ENCODE measurements at places on chromosomes 6 and 20.

DNA sequence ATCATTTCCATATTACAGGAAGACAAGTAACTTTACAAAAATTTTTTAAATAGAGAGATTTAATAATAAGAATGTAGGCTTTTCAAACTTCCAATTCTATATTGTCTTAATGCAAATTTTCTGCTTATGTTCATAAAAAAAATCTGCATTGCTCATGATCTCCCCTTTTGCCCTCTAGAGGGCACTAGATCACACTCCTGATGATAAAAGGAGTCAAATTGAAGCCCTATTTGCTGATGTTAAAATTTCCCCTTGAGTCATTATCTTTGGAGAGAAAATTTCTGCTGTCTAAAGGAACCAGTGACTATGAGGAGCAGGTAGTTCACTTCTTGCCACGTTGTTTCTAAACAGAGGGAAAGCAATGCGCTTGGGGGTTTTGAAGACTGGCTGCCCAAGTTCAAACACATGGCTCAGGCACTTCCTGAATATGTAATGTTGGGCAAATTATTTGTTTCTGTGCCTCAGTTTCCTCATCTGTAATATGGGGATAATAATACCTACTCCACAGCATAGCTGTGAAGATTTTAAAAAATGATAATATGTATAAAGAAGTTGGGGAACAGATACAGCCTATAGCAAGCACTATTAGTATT is 874.2 kb downstream of the TFAP2A start:
- DNase-seq, result no peak

GRCh38 chr6:38364775-38365174 is 275.0 kb downstream of the BTBD9 start:
- DNase-seq, result no peak

GRCh38 chr6:61909486-61909885 is 376.5 kb downstream of the KHDRBS2 start:
- DNase-seq, result no peak

- no peak for DNase-seq
Measured at GRCh38 chr20:14069796-14070195, 74.5 kb downstream of the MACROD2 start.

GRCh38 chr6:167266830-167267555 is 24.1 kb upstream of the UNC93A start:
- DNase-seq, result no peak

DNA sequence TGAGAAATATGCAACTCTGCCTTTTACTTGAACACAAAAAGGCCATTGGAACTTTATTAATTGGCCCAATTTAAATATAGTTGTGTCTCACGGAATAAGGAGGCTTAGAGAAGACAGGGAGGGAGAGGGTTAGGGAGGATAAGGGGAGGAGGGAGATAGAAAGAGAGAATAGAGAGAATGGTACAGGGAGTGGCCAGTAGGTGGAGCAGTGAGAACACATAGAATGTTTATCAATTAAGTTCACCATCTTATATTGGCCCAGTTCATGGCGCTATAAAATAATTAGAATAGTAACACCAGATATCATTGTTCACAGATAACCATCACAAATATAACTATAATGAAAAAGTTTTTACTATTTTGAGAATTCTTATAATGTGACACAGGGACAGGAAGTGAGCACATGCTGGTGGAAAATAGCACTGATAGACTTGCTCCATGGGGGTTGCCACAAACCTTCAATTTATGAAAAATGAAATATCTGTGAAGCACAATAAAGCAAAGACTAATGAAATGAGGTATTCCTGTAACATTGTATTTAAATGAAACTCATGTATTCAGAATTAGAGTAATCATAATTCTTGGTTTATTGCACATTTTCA is 374.1 kb upstream of the MANEA start:
- no peak for DNase-seq

DNA sequence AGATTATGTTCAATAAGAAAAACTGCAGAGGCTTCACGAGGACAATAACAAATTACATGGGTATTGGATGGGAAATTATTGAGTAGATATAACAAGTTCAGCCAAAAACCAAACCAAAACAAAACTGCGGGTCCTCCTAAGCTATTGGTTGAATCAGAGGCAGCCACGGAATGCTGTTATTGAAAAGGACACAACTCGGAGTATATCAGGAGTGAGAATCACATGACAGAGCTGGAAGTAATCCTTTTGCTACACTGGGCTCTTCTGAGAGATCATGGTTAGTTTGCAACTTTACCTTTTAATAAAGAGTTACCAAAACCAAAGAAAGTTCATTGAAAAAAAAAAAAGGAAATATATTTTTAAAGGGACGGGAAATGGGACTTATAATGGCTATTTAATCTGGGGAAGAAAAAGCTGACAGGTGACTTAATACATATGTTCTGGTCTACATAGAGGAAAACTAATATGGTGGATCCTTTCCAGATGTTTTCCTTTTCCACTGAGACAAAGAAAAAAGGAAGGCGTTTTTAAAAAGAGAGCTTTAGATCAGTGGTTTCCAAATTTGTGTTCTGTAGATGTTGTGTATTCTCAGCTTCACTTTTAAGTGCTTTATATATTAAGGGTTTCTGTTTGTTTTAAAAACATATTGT is 6.9 kb upstream of the CITED2 start:
- no peak for DNase-seq

DNA sequence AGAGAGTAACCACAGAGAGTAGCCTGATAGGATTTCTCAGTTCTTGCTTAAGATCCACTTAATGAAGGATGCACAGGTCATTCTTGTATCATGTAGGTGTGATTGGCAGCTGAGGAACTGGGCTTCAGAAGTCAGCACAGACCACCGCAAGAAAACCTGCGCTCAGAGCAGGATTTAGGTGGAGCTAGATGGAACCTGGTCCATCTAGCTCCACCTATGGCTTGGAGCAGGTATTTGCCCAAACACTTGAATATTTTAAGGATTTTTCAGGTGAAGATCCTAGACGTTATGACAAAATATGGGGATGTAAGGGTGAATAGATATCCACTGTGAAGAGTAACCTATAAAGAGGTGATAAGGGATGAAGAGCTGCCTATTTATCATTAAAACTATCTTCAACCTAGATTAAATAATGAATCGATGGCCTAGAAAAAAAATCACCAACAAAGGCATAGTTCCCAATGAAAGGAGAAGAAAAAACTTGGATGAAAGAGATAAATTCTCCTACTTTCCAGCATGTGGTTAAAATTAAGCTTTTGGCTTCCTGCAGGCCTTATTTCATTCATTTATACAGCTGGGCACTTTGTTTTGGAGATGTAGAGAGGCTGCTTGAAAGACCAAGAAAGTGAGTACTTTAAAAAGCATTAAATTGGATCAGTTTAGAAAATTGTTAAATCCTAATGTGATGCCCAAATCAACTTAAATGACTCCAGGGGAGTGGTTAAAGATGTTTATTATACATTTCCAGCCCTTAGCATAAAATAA is 778.4 kb upstream of the GJE1 start:
- no peak for DNase-seq

DNA sequence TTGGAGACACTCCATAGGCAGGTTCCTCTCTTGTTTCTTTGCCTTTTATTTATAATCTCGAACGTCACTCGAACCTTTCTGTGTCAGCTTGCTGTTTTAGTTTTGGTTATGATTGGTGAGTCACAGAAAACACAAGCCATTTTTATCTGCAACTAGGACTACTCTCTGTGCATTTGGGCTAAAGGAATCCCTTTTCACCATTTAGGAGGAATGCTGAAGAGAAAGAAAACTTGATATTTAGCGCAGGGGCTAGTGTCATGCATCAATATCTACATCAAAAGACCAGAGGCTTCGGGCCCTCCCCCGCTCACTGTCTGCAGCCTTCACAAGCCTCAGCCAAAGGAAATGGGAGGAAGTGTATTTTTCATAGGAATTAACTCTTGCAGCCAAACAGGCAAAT is 507.8 kb upstream of the CITED2 start:
- no peak for DNase-seq

- DNase-seq, result no peak
Measured at GRCh38 chr6:76351275-76351674, 278.8 kb upstream of the IMPG1 start.

GRCh38 chr6:42313941-42314570 is 96.4 kb upstream of the MRPS10 start:
- no peak for DNase-seq

GRCh38 chr6:146550911-146551310 is 7.3 kb downstream of the RAB32 start:
- DNase-seq, result no peak

GRCh38 chr6:90263633-90264032 is 33.0 kb downstream of the BACH2 start:
- no peak for DNase-seq

DNA sequence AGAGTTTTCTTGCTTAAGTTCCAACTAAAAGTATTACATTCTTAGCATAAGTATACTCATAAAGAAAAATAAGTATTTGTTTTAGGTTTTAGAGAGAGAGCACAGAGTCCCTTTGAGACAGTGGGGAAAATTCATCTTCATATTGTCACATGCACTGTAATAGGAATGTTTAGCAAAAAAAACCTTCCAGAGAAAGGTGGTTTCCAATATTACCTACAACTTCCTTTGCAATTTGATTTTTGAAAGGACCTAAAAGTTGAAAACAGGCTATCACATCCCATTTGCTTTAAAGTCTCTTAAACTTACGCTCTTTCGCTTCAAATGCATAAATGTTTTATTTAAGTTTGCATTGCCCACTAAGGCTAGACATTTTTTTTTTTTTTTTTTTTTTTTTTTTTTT is 86.4 kb downstream of the OPRM1 start:
- DNase-seq, result no peak

DNA sequence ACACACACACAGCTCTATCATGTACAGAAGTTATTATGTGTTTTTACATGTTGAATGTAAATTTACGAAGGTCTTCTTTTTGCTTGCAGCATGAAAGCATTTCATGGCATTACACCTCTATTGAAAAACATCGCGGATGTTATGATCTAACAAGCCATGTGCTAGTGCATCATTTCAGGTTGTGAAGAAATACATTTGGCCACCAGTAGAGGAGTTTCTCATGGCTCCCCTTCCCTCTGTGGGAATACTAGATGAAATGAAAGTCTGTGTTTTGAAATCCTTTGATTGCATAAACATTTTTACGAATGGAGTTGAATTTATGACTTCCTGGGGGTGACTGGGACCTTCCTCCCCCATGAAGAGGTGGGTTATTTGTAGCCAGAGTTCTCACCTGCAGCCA is 17.7 kb downstream of the MAS1 start:
- DNase-seq, result no peak

GRCh38 chr6:121544691-121545090 is 109.2 kb downstream of the GJA1 start:
- DNase-seq, result no peak

- no peak for DNase-seq
Measured at GRCh38 chr6:100891079-100891478, 9.9 kb upstream of the ASCC3 start.

DNA sequence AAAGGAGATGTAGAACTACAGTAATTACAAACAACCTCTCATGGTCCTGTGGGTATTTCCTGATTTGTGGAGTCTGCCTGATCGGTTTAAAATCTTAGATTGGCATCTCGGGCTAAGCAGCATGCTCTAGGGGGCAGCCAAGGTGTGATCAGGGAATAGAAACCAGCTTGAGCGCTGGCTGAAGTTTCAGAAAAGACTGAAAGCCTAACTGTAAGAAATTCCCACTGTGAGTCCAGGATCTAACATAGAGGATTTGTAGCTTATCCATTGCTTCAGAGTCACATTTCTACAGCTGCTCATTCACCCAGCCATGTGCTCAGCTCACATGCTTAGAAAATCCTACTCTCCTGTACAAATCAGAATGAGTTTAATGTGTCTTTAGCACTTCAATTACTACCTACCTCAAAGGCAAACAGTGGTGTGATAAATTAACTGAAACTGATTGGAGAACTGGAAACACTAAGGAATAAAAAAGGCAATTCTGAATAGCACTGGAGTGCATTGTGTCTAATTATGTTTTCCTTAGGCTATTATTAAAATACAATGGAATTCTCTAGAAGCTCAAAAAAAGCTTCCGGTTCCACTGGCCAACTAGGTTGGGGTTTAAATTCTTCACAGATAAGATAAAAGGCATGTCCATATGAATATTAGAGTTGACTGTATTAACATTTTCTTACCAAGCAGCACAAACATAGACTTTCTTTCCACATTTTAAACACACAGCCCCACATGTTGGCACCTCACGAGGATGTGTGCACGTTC is 73.8 kb upstream of the MPC1 start:
- no peak for DNase-seq

DNA sequence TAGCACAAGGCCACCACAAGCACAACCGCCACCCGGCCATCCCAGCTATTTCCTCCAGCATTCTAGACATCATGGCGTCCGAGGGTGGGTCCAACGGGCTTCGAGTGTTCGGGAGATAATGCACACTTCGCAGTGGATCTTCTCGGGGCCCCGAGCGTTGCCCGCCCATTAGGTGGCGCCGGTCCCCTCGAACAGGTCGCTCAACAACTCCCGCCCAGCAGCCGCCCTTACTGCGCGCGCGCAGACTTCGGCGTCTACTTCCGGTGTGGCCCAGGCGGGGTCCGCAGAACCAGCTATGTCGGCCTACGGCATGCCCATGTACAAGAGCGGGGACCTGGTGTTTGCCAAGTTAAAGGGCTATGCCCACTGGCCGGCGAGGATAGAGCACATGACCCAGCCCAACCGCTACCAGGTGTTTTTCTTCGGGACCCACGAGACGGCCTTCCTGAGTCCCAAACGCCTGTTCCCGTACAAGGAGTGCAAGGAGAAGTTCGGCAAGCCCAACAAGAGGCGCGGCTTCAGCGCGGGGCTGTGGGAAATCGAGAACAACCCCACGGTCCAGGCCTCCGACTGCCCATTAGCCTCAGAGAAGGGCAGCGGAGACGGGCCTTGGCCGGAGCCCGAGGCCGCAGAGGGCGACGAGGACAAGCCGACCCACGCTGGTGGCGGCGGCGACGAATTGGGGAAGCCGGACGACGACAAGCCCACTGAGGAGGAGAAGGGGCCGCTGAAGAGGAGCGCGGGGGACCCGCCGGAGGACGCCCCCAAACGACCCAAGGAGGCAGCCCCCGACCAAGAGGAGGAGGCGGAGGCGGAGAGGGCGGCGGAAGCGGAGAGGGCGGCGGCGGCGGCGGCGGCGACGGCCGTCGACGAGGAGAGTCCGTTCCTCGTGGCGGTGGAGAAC is at the start of gene HDGFL1:
HDGFL1 (plus strand) TSS at position 286 of the 904 bp plus-strand sequence; CDS start at position 296, 10 bp downstream.
- no peak for DNase-seq

DNA sequence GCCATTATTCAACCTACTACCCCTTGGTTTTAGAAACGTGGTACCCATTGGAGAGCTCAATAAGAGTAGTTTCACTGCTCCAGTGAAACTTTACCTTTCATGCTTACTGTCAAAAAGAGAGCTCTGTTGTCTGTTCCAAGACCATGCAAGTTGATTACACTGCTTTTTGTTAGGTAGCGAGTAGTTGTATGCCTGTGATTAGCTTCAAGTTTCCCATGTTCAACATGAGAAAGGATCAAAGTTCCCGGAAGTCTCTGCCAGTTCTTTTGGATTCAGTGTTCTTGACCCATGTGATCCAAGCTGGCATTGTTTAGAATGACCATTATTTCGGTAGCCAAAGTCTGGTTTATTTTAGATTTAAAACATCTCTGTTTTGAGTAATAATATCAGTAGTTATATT is 107.1 kb downstream of the ZFAND3 start:
- no peak for DNase-seq

GRCh38 chr6:106752641-106753040 is 123.3 kb downstream of the QRSL1 start:
- no peak for DNase-seq
